ENCODE measurements at places on chromosomes 11 and 22. TPM values are rescaled to one million over a fixed set of nuclear protein-coding genes. Genes with fewer than 3 reads are reported as not detected.

DNA sequence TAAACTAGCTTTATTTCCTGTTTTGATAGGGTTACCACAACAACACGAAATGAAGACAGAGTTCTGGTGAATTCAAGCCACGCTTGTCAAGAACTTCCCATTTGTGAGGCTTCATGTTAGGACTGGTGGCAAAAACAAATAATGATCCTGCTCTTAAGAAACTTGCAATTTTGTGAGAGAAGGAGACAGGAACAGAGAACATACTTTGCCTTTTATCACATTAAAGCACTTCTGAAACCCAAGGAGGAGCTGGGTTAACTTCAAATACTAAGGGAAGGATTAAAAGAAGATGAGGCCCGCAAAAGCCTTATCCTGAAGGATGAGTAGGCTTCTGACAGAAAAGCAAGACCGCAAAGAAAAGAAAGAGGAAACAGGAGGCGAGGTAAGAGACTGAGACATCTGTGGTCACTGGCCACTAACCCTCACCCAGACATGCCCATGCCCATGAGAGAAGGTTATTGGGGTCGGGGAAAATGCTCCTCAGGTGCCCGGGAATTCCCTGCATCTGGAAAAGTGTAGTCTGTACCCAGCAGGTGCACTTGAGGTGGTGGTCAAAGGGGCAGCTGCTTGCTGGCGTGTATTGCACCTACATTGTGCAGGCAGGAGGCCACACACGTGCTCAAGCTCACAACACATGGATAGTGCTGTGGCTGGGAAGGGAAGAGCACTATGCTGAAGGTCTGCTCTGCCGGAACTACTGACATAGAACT lies 50.5 kb downstream of the MAPK1 start:
- peak; percentile 71 for DNase-seq

VPREB1 gene
- polyA plus RNA-seq, result not detected

DNA sequence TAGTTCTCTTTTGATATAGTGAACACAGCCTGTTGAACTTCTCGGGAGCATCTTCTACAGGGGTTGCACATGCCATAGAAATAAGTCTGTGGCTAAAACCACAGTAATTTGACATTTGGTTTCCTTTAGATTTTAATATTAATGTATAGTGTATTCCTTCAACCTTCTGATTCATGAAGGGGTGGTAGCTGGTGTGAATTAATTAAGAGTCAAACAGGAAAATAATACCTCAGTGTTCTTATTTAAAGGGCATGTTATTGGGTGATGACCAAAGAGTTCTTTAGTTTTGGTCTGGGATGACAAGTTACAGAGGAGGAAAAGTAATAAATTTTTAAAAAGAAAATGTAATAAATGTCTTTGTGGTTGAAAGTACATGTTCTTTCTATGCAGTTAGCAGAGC lies 86.8 kb downstream of the PDHX start:
- DNase-seq, result no peak

RASSF7 gene
- polyA plus RNA-seq, result 6.0 TPM

- peak; percentile 12 for DNase-seq
Observed at GRCh38 chr11:20337526-20338154, 25.9 kb upstream of the HTATIP2 start.

HSPB2 gene
- 1.7 TPM for polyA plus RNA-seq

DNA sequence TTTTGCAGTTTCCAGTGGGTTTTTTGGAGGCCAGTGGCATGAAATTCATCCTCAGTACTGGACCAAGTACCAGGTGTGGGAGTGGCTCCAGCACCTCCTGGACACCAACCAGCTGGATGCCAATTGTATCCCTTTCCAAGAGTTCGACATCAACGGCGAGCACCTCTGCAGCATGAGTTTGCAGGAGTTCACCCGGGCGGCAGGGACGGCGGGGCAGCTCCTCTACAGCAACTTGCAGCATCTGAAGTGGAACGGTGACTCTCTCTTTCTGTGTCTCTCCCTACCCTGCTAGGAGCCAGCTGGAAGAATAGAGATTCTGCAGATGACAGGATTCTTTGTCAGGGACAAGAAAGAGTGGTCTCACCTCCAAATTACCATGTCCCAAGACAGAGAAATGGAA lies 25.5 kb downstream of the EHF start:
- no peak for DNase-seq

KREMEN1 gene
- 25.9 TPM for polyA plus RNA-seq

PLEKHB1 gene
- 3.7 TPM for polyA plus RNA-seq

- DNase-seq, result no peak
Observed at GRCh38 chr11:11173316-11174025, 179.6 kb downstream of the CSNK2A3 start.

GRCh38 chr11:107999759-108000455 lies 8.8 kb upstream of the CUL5 start:
- no peak for DNase-seq

DNA sequence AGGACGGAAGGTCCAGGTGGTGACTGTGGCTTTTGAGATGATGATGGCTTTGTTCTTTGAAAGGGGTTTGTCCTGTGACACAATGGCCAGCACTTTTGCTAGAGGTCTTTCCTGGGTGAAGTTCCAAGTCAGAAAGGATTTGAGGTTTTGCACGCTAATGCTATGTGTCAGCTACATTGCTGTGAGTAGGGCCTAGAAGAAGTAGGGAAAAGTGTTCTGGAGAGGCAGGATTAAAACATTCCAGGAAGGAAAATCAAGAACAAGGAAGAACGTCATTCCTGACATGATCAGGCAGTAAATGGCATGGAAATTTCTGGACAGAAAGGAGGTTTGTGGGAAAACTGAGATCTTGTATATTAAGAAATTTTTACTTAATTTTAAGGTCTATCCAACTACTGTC lies 290.7 kb downstream of the NTM start:
- no peak for DNase-seq

DNA sequence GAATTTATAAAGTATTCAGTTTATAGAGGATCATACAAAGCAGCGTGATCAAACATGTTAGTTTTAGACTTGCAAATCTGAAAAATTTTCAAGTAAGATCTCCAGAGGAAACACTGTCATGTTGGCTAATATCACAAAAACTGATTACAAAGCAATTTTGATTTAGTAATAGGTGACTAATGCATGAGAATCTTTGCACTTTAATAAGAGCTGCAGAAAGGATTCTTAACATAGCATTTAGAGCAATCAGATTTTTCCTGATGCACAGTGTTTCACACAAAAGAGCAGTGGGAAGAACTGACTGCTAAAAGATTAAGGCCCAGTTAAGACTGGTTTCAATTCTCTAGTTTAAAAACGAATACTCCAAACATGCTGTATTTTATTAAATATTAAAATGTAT lies 321.2 kb downstream of the GUCY1A2 start:
- no peak for DNase-seq

DNA sequence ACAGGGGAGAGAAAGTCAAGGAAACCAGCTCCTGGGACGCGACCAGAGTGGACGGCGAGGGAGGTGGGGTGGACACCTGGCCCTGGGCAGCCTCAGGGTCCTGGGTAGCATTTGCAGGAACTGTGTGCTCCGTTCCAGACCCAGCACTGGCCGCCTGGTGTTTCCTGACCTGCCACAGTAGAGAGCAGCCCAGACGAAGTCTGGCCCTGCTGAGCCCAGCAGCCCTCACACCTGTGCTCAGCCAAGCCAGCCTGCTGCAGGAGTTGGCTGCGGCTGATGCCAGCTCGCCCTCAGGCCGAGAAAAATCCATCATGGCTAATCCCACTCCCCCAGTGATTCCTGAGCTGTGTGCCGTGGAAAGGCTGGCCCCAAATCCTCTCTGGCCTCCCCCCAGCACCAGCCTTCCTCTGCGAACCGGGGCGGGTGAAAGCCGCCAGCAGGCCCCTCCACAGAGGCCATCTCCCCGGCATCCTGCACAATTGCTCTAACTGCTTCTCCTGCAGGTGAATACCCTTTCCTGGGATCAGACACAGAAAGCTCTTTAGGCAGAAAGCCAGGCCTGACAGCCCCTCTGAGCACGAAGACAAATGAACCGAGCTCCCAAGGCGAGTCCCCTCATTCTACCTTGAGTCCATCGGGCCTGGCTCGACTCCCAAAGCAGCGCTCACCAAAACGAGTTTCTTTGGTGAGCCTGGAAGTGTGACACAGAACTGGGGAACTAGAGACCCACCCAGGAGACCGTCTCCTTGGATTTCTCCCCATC lies 88.6 kb downstream of the RTL6 start:
- no peak for DNase-seq

- DNase-seq, result no peak
Observed at GRCh38 chr11:68678031-68678441, 6.3 kb upstream of the GAL start.

All from left renal pelvis (tissue), 4 donors.